LoVo (cell line): ENCODE measurements at places on chromosomes 5 and 9.
A peak's percentile ranks its signal among the peaks of the same experiment; 100 is the strongest.

GRCh38 chr5:11075035-11075805 is 314.2 kb upstream of the DAP start:
- DNase-seq, result no peak

- no peak for DNase-seq
Observed at GRCh38 chr9:129021091-129021490, 7.0 kb downstream of the SH3GLB2 start.

DNA sequence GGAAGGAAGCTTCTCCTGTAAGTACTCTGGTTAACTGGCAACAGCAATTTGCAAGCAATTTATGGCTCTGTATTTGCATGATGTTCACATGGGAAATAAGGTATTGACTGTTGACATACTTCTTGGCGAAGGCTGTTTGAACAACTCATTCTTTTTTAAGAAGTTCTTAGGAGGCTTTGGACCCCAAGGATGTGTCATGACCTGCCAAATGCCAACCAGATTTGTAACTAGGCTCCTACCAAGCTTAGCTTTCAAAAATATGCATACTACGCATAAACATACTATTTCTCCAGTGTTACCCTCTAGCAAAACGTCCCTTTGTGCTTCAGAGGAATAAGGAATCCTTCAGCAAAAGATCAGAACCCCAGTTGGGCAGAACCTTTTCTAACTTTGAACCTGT is 165.2 kb upstream of the MSX2 start:
- DNase-seq, result no peak

GRCh38 chr5:73528248-73528647 is 30.0 kb downstream of the BTF3 start:
- no peak for DNase-seq

- DNase-seq, result no peak
Observed at GRCh38 chr9:24333629-24334028, 212.1 kb downstream of the IZUMO3 start.

GRCh38 chr9:93010704-93011103 is 47.8 kb upstream of the SUSD3 start:
- no peak for DNase-seq

- no peak for DNase-seq
Observed at GRCh38 chr5:143145243-143146160, 258.0 kb downstream of the NR3C1 start.

- peak; percentile 7 for DNase-seq
Observed at GRCh38 chr5:63555874-63556273, 406.4 kb downstream of the HTR1A start.

DNA sequence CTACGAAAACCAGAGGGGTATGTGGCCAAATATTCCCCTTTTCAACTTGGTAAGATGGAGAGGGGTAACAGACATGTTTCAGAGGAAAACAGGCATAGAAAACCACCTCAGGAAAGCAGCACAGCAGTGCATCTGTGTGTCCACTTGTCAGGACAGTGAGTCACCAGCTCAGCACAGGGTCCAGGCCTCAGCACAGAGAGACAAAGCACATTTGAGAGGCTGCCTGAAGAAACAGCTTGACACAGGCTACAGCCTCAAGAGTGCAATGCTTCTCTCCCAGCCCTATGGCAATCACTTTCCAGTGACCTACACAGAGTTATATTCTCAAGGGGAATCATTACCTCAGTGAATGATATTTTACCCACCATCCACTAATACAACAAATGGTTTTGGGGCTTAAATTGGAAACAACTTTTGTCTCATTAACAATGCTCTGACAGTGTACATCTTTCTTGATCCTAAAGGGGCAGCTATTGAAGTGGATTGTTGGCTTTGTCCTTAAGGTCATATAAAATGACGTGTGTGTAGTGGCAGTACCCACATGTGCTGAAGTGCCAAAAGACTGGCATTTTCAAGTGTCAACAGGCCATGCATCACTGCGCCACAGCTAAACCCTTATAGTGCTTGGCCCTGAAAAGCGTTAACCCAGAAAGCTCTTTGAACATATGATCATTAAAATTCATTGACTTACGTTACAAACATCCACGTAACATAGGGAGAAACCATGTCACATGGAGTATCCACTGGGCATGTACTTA is 46.4 kb downstream of the ERMP1 start:
- no peak for DNase-seq

DNA sequence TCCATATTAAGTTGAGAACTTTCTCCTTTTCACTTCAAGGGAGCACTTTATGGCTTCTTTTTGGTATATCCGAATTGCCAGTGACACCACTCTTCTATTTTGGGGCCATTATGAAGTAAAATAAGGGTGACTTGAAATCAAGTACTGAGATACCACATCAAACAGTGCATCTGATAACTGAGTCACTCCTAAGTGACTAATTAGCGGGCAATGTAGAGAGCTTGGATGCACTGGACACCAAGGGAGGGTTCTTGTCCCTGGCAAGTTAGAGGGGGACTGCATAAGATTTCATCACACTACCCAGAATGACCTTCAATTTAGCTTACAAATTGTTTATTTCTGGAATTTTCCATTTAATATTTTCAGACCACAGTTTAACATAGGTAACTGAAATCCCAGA is 813.9 kb upstream of the CDH10 start:
- no peak for DNase-seq

GRCh38 chr5:56060276-56061110 is 65.7 kb upstream of the IL6ST start:
- DNase-seq, result no peak

DNA sequence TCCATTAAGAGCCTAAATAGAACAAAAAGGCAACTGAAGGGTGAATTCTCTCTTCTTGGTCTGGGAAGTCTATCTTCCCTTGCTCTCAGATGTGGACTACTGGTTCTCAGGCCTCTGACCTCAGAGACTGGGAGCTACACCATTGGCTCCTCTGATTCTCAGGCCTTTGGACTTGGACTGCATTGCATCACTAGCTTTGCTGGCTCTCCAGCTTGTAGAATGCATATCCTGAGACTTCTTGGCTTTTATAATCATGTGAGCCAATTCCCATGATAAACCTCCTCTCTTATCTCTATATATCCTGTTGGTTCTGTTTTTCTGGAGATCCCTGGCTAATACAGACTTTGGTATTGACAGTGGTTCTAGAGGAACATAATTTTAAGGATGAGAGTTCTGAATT is 89.8 kb downstream of the PSAT1 start:
- no peak for DNase-seq

GRCh38 chr5:56339732-56340131 is 106.6 kb upstream of the ANKRD55 start:
- no peak for DNase-seq

- DNase-seq, result no peak
Observed at GRCh38 chr5:150860246-150860821, 14.0 kb downstream of the IRGM start.

DNA sequence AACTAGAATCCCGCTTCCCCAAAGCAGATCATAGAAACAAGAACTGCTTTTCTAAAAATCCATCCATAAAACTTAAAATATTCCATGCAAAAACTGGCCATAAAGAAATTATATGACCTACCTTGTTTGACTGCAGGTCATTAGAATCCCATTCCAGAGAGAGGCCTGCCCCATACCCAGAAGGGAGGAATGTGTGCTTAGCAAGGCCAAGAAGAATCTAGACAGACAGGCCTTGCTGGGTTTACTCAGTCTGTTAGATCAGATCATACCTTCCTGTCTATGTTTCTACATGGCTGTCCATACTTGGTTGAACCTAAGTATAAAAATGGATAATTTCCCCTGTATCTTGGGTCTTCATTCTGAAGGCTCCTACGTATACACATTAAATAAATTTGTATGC is 358.8 kb upstream of the TRPC7 start:
- no peak for DNase-seq

DNA sequence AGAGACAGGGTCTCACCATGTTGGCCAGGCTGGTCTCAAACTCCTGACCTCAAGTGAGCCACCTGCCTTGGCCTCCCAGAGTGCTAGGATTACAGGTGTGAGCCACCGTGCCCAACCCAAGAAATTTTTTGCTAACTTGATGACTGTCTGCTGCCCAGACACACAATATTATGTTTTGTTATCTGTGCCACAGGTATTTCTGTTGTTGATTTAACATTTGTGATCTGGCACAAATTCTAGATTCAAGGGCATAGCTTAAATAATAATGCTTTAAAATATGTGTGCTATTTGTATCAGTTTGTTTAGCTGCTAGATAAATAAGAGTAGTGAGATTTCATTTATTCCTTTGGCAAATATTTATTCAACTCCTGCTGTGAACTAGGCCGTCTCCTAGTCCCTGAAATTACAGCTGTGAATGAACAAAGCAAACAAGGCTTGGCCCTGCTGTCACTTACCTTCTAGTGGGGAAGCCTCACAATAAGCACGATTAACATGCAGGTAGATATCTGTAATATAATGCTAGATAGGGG is 35.3 kb downstream of the GAPVD1 start:
- peak; percentile 60 for DNase-seq

DNA sequence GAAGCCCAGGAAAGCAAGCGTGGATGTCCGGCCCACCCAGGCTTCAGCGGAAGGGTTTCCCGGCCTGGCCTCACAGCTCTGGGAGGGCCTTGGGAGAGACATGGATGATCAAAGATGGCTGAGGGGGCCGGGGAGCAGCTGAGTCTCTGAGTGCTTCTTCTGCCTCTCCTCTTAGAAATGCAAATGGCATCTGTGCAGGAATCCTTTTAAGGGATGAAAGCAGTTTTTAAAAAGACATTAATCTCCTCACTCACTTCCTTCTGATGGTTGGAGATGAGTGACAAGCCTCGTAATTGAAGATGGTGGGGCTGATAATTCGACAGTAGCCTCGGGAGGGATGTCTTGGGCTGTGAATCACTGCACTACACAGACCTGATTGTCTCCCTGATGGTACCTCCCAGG is 24.3 kb upstream of the PITX1 start:
- no peak for DNase-seq

- DNase-seq, result no peak
Observed at GRCh38 chr5:168477060-168477459, 9.2 kb upstream of the RARS1 start.

GRCh38 chr9:104817437-104817836 is 53.5 kb downstream of the NIPSNAP3B start:
- DNase-seq, result no peak

GRCh38 chr5:76494201-76494600 is 91.1 kb downstream of the IQGAP2 start:
- DNase-seq, result no peak

- peak; percentile 29 for DNase-seq
Observed at GRCh38 chr5:142904416-142904815, 134.2 kb downstream of the ARHGAP26 start.

DNA sequence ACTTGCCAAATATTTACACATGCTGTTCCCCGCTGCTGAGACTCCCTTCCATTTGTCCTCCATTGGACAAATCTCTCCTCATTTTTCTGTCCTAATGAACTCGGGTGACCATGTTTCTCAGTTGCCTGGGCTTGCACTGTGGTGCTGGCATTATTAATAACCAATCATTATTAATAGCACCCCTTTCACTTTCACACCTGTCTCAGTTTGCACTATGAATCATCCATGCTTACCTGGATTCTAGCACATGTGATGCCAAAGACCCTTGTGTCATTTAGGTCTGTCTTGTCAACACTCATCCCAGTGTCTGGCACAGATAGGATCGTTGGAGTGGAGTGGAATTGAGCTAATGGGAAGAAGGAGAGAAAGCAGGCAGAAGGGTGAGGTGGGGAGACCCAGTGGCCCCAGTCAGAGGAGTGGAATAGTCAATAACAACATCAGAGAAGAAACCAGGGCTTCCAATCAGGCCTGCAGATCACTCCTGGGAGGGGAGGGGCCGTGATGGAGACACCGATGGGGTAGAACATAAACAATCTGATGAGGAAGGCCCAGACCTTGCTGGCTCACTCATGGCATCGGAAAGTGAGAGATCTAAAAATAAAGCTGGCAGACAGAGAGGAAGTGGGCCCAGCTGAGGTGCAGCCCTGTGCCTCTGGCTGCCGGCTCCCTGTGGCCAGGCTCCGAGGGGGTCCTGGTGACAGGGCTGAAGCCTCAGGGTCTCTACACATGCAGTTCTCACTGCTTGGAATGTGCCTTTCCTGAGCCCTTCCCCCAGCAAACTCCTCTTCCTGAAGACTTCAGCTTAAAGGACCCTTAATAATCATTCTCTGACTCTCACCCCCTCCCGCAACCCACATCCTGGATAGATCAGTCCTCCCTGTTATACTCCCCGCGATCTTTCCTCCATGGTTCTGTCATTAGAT is 33.5 kb upstream of the CRB2 start:
- no peak for DNase-seq

- DNase-seq, result peak; percentile 63
Observed at GRCh38 chr9:129406278-129407225, 214.3 kb downstream of the C9orf50 start.

DNA sequence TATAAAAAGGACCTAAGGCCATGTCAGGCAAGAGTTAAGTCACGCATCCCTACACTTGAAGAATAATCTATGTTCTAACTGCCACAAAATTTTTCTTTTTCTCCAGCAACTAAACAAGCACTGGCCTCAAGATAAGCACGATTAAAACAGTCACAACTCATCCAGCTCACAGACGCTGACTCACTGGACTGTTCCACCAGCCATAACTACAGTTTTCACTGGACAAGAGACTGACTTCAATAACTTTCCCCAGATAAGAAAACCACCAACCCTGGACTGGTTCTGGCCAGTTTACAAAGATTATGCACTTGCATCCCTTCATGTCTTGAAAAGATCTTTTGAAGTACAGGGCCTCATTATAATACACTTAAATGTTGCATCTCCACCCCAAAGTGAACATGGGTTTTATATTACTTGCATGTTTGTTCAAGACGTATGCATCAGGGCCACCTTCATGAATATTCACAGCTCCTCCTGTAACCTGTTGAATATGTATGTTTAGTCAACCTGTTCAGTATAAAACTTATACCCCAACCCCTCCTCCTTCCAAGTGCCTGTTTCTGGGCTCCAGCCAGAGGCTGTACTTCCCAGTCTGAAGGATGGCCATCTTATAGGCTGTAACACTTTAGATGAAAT is 129.3 kb upstream of the EPB41L4A start:
- no peak for DNase-seq

DNA sequence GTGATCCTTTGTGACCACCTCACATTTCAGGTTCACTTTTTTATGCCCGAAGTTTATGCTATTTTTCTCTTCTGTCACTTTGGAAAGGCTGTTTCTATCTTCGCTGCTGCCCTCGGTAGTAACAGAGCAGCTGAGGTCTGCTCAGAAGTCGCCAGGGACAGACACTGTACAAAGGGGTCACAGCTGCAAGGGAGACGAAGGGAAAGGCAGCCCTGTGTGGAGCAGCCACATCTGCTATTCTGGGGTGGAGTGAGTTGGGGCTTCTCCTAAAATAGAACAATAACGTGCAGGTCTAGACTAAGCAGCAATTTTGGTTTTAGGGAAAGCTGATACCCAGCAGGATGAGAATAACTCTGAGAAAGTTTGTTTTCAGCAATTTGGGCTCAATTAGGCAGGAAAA is 72.5 kb downstream of the ACTL7B start:
- DNase-seq, result no peak
